ENCODE measurements at places on chromosomes 6 and 20.

- DNase-seq, result peak; percentile 90
These were observed 5.3 kb downstream of the OARD1 start for GRCh38 chr6:41066867-41067304.

GRCh38 chr6:69673298-69673697, 123.5 kb downstream of the LMBRD1 start:
- no peak for DNase-seq

- peak; percentile 86 for DNase-seq
These were observed 11.0 kb downstream of the TSPYL1 start for GRCh38 chr6:116268589-116269293.

DNA sequence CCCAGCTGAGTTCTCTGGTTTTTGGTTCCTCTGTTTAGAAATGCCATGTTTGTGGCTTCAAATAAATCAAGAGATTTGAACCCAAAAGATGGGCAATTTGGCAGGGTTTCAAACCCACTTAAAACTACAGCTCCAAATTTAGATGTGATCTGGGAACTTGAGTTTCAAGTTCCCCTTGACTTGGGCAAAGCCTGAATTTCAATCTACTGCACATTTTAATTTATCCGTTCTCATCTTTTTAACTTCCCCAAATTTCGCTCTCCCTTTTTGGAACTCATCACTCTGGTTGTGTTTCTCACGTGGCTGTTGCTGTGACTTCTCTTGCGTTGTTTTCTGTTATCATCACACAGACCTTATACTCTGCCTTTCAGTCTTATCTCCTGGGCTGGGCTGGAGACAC, 230.9 kb downstream of the CDC5L start:
- no peak for DNase-seq

GRCh38 chr20:38877483-38877882, 48.7 kb upstream of the FAM83D start:
- DNase-seq, result no peak

DNA sequence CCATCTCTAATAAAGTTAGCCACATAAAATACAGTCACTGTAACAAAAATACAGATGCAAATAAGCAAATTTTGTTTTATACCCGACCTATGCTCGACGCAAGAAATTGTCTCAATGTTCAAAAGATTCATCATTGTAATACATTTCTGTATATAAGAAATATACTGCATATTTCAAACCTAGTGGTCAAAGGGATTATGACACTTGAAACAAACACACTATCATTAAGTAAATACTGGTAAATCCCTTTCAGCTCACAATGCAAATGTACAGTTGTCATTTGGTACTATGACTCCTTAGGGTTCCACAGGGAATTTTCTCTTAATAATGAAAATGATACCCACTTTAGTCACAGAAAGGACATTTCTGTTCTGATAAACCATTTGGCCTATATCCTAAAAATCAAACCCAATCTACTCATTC, 2.2 kb downstream of the HIVEP2 start:
- DNase-seq, result peak; percentile 75

GRCh38 chr20:1215386-1216170, 10.3 kb upstream of the RAD21L1 start:
- DNase-seq, result no peak

DNA sequence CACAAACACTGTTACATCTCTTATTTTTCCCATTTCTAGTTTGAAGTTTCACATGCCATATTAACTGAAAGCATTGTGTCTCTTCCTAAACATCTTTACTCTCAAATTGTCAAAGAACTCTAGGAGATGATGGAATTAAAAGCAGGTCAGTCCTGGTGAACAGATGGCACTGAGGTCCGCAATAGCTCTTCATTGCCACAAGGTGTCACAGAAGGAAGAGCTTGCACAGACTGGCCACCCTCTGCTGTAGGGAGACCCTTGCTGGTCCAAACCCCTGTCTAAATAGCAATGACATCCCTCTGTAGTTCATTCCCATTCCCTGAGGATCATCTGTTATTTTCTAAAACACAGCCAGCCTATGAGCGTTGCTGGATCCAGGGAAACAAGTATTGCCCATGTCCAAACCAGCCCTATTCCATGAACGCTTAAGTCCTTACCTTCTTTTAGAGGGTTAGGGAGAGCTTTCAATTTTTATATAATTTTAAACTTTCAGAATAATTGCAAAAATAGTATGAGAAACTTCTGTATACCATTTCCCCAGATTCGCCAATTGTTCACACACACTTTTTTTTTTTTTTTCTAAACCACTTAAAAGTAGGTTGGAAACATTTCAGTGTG, 10.1 kb upstream of the HDAC2 start:
- peak; percentile 47 for DNase-seq

All from cardiac fibroblast (primary cell).